Ovary (tissue), 10 donors: ENCODE measurements at places on chromosomes 12 and 14. TPM values are rescaled to one million over a fixed set of nuclear protein-coding genes. Genes with fewer than 3 reads are reported as not detected.

DNA sequence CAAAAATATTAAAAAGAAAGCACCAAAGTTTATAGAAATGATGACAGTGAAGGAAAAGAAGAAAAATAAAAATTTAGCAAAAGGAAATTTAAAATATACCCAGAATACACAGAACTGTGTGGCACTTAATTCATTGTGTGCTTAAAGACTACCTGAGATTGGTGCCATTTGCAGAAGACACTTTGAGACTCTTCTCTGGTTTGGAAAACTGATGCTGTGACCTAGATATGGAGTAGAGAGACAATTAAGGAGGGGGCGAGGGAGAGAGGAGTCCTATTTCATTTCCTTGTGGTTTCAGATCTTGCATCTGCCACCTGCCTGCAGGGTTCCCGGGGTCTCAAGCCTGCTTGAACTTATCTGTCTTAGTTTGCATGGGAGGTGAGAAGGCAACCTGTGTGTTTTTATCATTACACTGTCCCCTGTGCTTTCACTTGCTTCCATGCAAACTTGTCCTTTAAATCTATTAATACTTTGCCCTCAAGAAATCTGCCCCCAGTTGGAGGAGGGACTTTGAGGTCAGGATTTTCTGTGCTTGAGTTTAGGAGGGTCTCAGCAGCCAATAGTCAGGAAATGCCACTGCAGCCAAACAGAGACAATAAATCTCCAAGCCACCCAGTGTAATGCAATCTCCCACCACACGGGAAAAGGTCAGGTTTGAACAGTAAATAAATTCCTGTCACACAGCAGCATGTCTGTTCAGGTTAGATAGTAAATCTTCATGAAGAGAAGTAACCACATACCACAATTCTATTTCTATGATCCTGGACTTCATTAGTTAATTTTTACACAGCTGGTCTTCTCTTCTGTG is 119.4 kb downstream of the CAND1 start:
- DNase-seq = no peak

GRCh38 chr14:82776958-82777357 is 1243.3 kb upstream of the SEL1L start:
- DNase-seq = no peak

DNA sequence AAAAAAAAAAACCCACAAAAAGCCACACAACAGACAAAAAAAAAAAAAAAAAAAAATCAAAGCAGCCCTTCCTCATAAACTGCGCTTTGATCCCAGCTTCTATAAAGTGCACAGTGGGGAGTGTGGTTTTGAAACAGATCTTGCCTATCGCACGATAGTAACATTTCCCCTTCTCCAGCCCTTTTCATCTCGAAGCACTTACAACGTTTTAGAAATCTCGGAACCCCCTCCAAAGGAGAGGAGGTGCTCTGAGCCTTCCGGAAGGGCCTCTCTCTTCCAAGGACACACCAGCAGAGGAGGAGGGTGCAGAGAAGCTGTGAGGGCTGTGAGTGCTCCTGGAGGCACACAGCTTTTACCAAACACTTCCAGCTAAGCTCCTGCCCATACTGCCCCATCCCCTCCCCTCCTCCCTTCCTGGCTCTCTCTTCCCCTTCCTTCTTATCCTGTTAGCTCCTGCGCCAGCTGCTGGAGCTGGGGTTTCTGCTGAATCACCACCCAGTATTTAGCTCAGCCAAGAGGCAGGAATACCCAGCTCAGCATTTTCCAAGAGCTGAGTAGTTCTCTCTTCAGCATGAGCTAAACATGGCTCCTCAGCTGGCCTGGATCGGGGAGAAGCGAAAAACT is 28.4 kb downstream of the SLC7A8 start:
- peak; percentile 84 for DNase-seq

Gene POTEG
- total RNA-seq = not detected

DNA sequence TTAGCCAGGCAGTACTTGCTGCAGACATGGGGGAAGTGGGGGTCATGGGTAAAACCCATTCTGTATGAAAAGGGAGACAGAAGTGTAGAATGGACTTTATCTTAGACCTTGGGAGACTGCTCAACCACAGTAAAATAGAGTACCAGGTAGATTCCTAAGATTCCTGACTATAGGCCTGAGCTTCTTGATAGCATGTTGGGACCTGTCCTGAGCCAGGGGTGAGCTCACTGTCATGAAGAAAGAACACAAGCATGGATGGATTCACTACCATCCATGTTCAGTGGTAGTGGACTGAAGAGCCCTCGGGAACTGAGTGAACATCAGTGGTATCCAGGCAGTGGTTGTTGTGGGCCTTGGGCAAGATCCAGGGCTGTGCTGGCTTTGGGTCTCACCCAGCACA is 1003.8 kb downstream of the TMTC2 start:
- DNase-seq = no peak

DNA sequence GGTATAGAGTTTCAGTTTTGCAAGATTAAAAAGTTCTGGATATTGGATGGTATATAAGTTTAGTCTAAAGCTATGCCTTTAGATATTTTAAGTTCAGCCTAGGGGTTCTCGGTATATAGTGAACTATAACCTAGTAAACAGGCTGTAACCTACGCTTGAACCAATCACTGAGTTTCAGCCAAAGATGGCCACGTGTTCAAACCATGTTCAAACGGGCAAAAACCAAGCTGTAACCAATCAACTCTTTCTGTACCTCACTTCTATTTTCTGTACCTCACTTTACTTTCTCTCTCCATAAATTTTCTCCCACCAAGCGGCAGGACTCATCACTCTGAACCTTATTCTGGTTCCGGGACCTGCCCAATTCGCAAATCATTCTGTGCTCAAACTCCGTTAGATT is 1.4 kb downstream of the TMBIM4 start:
- no peak for DNase-seq

DNA sequence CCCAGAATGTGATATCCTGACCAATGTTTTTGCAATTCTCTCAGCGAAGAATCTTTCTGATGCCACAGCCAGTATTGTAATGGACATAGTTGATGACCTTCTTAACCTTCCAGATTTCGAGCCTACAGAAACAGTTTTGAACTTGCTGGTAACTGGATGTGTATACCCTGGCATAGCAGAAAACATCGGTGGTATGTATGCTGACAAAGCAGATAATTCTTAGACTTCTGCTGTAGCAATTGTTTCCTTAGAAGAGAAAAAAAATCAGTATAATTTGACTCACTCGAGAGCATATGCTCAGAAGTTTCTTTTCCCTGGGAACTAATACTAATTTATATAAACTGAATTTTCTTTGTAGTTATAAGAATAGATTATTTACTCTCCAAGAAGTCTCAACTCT is 58.2 kb downstream of the UTP20 start:
- no peak for DNase-seq

Gene GALNT16
- 2.0 TPM for total RNA-seq

DNA sequence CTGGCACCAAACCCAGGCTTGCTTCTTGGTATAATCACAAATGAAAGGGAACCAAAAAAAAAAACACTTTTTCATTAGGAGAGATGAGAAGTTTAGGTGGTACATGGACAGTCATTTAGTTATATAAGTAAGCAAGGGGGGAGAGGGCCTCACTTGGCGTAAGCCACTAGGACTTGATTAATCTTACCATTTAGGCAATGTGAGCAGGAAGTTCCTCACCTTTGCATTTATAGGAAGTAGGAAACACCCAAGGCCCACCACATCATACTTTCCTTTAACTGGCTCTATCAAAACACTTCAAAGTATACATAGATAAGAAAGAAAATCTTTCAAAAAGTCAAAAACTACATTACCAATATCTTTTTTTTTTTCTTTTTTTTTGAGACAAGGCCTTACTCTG is 6.7 kb upstream of the RPS6KA5 start:
- DNase-seq = no peak

GRCh38 chr12:34391771-34392581 is 369.7 kb downstream of the ALG10 start:
- DNase-seq = no peak

DNA sequence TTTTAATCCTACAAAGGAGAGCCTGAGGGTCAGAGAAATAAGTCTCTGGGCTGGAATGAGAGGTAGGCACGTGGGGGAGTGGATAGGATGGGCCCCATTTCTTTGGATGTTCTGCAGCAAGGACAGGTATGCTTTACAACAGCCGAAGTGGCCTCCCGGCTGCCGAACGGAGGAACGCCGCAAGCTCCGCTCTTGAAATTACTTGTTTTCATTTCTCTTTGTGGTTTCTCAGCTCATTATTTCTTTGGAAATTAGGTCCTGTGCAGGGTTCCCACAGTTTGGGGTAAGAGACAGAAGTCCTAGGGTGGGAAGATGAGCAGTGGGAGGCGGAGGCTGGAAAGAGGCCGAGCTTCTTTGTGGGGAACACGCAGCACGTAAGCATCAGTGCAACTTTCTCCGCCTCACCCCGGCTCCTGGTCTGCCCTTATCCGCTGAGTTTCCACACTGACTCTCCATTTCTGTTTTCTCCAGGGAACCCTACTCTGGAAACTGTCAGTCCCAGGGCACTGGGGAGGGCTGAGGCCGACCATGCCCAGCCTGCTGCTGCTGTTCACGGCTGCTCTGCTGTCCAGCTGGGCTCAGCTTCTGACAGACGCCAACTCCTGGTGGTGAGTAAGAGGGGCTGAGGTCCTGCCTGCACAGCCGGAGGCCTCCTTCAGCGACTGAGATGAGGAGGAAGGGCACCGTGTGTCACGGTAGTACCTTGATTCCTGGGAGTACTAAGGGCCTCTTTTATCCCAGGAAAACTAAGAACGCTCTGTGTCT is 2.0 kb downstream of the WNT5B start:
- peak; percentile 34 for DNase-seq

GRCh38 chr12:48199774-48200221 is 3.3 kb downstream of the OR10AD1 start:
- DNase-seq = no peak

GRCh38 chr12:29317556-29318363 is 63.2 kb downstream of the ERGIC2 start:
- DNase-seq = no peak

Gene NINJ2
- not detected for total RNA-seq

DNA sequence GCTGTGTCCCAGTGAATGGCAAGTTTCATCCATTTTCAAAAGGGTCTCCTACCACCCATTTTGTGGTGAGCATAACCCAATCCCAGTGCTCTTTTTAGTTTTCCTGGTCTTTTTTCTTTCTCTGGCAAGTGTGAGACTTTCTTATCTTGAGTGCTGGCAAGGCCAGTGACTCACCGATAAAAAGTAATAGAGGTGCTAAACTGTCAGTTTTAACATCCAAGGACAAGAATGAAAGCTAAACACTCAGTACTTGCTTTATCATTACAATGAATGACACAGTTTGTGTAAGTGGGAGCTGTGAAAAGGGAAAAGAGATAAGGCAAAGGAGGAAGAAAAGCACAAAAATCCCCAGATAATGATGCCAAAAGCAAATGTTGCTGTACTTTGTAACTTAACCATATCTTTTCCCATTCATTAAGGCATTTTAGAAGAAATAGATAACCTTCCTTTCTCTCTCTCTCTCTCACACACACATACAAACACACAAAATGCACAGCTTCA is 4.9 kb upstream of the LRIG3 start:
- DNase-seq = no peak

Gene RAD9B
- 2.3 TPM for total RNA-seq

Gene PARP11
- total RNA-seq = 20.0 TPM

Gene ADCY4
- total RNA-seq = 33.3 TPM

Gene OAS1
- 5.2 TPM for total RNA-seq

DNA sequence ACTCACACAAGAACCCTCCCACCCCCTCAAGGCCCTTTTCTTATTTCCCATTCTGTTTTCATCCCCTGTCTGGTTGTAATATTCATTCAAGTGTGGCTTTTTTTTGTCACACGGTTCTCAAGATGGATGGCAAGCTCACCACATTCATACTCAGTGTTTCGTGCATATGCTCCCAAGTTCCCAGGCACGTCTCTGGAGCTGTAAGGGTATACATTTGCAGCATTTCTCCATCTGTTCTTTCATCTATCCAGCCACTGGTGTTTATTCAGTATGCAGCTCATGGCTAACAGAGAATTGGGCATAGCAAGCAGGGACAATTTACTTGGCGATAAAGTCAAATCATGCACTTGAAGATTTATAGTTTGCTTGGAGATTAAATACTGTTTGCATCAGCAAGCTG is 212.1 kb downstream of the GRIN2B start:
- no peak for DNase-seq

GRCh38 chr12:2539938-2540337 is 254.8 kb upstream of the FKBP4 start:
- no peak for DNase-seq

Gene ACACB
- total RNA-seq = 55.7 TPM

GRCh38 chr12:51401900-51402299 is 10.7 kb upstream of the GALNT6 start:
- no peak for DNase-seq

Gene CCDC38
- 0.25 TPM for total RNA-seq

Gene GPRC5A
- 43.5 TPM for total RNA-seq

Gene RFLNA
- 1.1 TPM for total RNA-seq

DNA sequence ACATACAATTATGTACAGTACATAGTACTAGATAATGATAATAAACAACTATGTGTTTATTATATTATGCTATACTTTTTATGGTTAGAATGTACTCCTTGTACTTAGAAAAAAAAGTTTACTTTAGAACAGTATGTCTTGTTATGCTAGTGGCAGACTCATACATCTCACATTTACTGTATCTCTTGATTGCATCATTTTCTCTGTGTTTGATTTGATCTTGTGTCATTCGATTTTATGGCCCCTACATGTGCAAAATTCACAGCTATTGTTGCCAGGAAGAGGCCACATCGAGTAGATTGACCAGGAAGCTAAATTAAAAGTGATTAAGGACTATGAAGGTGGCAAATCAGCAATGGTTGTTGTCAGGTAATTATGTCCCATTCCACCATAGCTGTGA is 153.0 kb downstream of the PCNX1 start:
- no peak for DNase-seq

Gene NT5DC3
- total RNA-seq = 9.3 TPM

GRCh38 chr12:80192087-80192486 is 92.8 kb downstream of the OTOGL start:
- no peak for DNase-seq

DNA sequence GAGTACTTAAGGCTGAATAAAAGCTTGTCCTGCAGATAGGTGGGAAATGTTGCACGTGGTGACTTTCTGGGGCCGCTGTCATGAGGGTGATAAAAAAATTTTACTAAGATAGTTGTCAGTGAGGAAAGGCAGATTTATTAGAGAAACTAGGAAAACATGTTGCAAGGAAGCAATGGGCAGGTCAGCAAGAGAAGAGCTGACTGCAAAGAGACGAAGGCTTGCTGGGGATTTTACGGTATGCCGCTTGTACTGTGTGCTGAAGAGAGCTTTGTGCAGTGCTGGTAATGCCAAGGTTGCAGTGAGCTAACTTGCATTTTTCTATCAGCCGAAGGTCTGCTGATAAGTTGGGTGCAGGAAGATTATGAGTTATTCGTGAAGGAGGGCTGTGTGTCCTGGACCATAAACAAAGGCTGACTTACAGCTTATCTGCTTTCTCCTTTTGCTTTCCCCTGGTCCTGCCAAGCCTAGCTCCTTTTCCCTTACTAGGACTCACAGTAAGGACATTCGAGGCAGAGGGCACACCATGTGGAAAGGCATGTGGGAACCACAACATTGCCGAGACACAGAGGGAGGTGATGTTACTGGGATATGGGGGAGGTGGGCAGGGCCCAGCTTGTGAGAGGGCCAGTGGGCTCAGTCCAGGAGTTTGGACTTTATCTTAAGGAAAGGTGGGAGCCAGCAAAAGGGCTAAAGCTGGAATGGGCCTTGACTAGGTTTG is 7.4 kb upstream of the CCDC88C start:
- no peak for DNase-seq

- DNase-seq = no peak
These were observed 211.9 kb upstream of the TBX3 start for GRCh38 chr12:114895827-114896226.

Gene FAM186B
- 0.84 TPM for total RNA-seq
